ENCODE measurements at places on chromosomes 6 and 20. TPM values are rescaled to one million over a fixed set of nuclear protein-coding genes. Genes with fewer than 3 reads are reported as not detected.
A peak's percentile ranks its signal among the peaks of the same experiment; 100 is the strongest.

DNA sequence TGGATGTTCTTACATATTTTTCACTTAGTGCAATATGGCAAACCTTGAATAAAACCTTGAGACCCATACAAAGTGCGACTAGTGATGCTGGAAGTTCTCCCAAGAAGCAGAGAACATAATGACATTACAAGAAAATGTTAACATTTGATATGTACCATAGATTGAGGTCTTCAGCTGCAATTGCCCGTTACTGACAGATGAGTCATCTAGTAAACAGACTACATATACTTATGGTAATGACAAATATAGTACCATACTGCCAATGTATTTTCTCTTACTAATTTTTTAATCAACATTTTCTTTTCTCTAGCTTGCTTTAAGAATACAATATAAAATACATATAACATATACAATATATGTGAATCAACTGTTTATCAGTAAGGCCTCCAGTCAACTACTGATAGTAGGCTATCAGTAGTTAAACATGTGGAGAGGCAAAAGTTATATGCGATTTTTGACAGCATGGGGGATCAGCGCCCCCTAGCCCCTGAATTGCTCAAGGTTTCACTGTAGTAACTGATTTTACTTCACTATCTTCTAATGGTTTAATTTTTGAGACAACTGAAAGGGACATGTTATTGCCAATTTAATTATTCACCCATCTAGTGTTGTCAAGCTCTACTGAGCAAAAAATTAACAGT lies 166.7 kb upstream of the ADGRB3 start:
- no peak overlapping the region for H3K4me3 ChIP-seq
- H3K36me3 ChIP-seq: no peaks in the 10 kb centered on the region
- DNase-seq: no peak
- no peak overlapping the region for H3K27ac ChIP-seq

Gene STMND1
- total RNA-seq: not detected

- H3K4me1 ChIP-seq: no peaks in the 10 kb centered on the region
- H3K27me3 ChIP-seq: no peaks in the 10 kb centered on the region
- H3K36me3 ChIP-seq: no peaks in the 10 kb centered on the region
- H3K27ac ChIP-seq: no peak overlapping the region
- H3K4me3 ChIP-seq: no peak overlapping the region
Observed at GRCh38 chr6:11865680-11866300, 87.2 kb upstream of the ADTRP start.

DNA sequence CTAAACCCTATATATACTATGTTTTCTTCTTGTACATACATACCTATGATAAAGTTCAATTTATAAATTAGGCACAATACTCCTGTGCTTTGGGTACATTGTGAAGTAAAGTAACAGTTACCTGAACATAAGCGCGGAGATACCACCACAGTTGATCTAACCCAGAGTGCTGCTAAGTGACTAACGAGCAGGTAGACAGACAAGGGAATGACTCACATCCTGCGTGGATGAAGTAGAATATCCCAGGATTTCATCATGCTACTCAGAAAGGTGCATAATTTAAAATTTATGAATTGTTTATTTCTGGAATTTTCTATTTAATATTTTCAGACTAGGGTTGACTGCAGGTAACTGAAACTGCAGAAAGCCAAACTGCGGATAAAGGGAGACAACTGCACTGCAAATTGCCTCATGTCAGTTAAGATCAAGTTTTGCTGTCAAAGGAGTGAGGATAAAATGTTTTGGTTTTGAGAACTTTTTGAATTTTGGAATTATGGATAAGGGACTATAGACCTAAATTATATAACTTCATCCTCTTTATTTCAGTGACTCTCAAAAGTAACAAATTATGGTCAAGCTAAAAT lies 14.4 kb downstream of the MKKS start:
- no peak overlapping the region for H3K27ac ChIP-seq
- H3K36me3 ChIP-seq: peaks cover 17% of the 10 kb centered on the region
- H3K4me1 ChIP-seq: peaks cover 2% of the 10 kb centered on the region
- no peak for DNase-seq
- no peaks in the 10 kb centered on the region for H3K27me3 ChIP-seq

Gene RBCK1
- 179 TPM for total RNA-seq

DNA sequence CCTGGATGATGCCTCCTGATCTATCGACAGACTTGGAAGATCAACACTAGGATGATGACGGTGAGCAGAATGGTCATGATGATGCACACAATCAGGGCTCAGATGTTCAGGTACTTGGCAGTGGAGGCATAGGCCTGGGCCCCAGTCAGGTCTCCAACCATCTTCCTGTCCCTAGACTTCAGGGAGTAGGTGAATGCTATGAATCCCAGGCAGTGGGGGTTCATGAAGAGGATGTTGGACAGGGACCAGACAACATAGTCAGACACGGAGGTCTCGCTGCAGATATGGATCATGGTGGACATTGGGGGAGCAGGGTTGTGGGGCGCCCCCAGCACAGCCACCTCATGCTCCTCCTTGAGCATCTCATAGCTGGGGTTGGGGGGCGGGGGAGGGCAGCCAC lies 27.5 kb downstream of the HLA-F start:
- peaks cover 9% of the 10 kb centered on the region for H3K36me3 ChIP-seq
- peak overlapping the region; percentile 61 for H3K27ac ChIP-seq
- H3K27me3 ChIP-seq: peaks cover 2% of the 10 kb centered on the region
- H3K4me1 ChIP-seq: peaks cover 55% of the 10 kb centered on the region
- H3K4me3 ChIP-seq: peak overlapping the region; percentile 99
- DNase-seq: no peak

GRCh38 chr20:62027116-62027515 lies 38.6 kb downstream of the TAF4 start:
- peaks cover 4% of the 10 kb centered on the region for H3K36me3 ChIP-seq
- peaks cover 26% of the 10 kb centered on the region for H3K4me1 ChIP-seq
- no peaks in the 10 kb centered on the region for H3K27me3 ChIP-seq
- no peak overlapping the region for H3K4me3 ChIP-seq

DNA sequence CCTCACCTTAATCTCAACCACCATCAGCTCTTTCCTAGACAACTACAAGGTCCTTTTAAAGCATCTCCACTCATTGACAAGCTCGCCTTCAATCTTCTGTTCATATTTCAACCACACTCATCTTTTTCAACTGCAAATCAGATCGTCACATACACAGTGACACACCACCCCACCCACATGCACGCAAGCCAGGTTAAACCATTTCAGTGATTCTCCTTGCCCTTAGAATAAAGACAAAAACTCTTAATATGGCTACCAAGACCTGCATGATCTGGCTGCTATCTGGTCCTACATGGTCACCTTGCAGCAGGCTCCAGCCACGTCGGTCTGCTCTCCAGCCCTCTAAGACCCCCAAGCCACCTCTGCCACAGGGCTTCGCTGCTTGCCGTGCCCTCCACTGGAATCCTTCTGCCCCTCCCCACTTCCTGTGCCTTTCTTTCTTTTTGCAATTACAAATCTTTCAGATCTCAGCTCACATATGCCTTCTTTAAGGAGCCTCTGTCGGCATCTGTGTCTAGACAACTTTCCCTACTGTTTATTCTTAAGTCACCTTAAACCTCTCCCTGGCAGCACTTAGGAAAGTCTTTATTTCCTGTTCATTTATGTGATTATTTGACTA lies 507.3 kb upstream of the ARID1B start:
- H3K4me3 ChIP-seq: peak overlapping the region; percentile 39
- peaks cover 7% of the 10 kb centered on the region for H3K36me3 ChIP-seq
- peak overlapping the region; percentile 49 for H3K27ac ChIP-seq
- no peaks in the 10 kb centered on the region for H3K27me3 ChIP-seq
- no peak for DNase-seq
- peaks cover 13% of the 10 kb centered on the region for H3K4me1 ChIP-seq

Gene ADAM33
- not detected for total RNA-seq

GRCh38 chr6:16688436-16688835 lies 72.8 kb downstream of the ATXN1 start:
- H3K4me3 ChIP-seq: no peak overlapping the region
- peaks cover 52% of the 10 kb centered on the region for H3K4me1 ChIP-seq

- H3K4me3 ChIP-seq: no peak overlapping the region
- H3K4me1 ChIP-seq: peaks cover 68% of the 10 kb centered on the region
- no peaks in the 10 kb centered on the region for H3K27me3 ChIP-seq
- peaks cover 68% of the 10 kb centered on the region for H3K36me3 ChIP-seq
Observed at GRCh38 chr20:31712112-31712553, 10.5 kb downstream of the BCL2L1 start.

Gene NKX2-4
- not detected for total RNA-seq

DNA sequence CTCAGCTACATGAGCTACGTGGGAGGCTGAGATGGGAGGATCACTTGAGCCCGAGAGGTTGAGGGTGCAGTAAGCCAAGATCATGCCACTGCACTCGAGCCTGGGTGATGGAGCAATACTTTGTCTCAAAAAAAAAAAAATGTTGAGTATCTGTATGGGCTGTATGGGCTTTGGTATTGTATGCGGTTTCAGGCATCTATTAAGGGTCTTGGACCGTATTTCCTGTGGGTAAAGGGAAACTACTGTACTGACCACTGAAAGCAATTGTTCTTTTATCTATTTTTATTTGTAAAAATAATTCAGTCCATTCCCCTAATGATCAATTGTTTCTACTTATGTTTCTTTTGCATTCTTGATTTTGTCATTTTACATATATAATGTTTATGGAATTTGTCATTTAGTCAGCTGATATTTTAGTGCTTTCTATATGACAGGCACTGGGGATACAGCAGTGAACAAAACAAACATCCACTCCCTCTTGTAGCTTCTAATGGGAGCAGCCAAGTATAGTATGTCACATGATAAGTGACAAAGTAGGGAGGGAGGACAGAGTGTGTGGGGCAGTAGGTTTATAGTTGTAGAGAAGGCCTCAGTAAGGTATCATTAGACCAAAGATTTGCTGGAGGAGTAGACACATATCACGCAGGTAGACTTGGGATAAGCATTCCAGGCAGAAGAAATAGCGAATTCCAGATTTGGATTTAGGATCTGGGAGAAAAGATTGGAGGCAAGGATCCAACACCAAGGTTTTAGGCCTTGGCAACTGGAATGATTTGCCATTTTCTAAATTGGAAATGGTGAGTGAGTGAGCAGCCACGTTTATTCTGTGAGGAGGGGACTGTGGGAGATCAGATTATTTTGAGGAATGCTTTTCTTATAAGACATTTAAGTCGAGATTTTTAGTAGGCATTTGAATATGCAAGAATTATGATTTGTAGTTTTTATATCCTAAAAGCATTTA lies 6.0 kb downstream of the PCMT1 start:
- H3K27ac ChIP-seq: no peak overlapping the region
- H3K4me1 ChIP-seq: peaks cover 19% of the 10 kb centered on the region
- H3K27me3 ChIP-seq: no peaks in the 10 kb centered on the region

DNA sequence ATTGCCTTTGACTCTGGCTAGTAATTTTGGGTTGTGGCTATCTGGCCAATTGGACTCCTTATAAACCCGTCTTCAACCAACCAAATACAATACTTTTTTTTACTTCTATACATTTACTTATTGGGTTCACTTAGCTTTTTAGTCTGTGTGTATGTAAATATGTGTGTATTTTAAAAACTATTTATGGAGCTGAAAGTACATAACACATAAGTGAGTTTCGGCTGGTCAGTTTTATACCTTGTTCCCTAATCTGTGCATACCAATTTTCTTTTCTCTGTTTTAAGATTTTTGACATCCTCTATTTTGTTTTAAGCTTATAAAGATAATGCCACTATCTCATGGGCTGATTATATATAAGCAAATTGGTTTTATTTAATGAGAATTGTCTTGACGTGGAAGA lies 129.5 kb downstream of the LRRC1 start:
- no peak for DNase-seq
- peaks cover 5% of the 10 kb centered on the region for H3K36me3 ChIP-seq
- no peaks in the 10 kb centered on the region for H3K4me1 ChIP-seq
- no peak overlapping the region for H3K27ac ChIP-seq
- no peaks in the 10 kb centered on the region for H3K27me3 ChIP-seq

Gene TMEM217
- total RNA-seq: 2.0 TPM

Gene ULBP3
- total RNA-seq: 1.6 TPM

DNA sequence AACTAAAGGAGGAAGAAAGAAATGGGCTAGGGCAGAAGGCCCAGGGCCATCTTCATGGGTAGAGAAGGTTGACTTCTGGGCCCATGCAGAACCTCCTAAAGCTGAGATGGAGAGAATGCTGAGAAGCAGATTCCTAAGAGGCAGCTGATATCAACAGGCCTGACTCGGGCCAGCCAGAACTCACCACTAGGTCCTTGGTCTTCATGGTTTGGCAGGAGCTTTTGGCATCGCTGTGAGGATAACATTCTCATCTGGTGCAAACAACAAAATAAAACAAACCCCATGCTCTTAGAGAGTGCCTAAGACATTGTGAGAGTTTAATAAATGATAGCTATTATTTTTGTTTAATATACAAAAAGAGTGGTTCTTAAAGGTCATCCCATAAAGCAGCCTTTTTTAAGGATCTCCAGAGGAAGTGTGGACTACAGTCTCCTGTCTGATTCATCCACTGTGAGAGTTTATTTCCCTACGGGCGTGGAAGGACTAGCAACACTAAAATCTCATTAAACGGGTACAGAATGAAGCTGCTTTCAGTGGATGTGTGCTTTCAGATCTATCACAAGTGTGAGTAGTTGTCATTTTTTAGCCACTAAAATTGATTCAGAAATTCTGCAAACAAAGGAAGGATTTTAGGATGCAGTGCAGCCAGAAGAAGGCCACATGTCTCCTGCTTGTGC lies 160.0 kb downstream of the PLCB4 start:
- no peaks in the 10 kb centered on the region for H3K36me3 ChIP-seq
- no peak for DNase-seq
- H3K27ac ChIP-seq: no peak overlapping the region
- H3K27me3 ChIP-seq: no peaks in the 10 kb centered on the region
- H3K4me3 ChIP-seq: no peak overlapping the region

Gene PHF20
- total RNA-seq: 61.9 TPM

Measured in activated naive CD8-positive, alpha-beta T cell treated with anti-CD3 and anti-CD28 coated beads, Interleukin-2, amount 10 ng/mL, durations not matched to agents 7 days and 5 days (primary cell).